ENCODE measurements at places on chromosomes 6 and 20.

DNA sequence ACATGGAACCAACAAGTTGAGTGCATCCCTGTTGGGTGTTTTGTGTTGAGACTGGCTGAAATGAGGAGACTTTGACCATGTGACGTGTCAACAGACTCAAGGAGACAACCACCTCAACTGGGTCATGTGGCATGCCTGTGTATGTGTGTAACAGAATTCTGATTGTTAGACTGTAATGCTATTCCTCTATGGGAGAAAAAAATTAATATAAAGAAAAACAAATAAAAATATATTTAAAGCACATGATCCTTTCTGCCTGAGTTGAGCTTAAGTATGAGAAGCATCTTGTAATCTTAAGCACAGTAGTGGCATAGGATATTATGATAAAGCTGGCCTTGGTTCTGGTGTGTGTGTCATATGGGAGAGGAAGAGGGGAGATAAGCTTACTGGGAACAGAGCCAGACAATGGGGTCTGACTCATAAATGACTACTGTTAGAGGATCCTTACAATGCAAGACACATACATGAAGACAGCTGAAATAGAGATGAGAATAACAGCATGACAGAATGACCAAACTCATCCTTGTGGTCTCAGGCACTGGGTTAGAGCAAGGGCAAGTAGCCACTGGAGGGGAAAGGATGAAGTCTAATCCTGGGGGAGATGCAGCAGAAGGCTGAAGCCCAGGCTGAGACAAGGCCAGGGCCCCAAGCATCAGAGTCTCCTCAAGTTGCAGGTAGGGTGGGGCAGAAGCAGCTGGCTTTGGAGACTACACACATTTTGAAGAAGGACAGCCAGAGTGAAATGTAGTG lies 9.2 kb downstream of the TP53INP2 start:
- peak; percentile 38 for ATAC-seq

- ATAC-seq, result no peak
These were observed 10.5 kb downstream of the C6orf118 start for GRCh38 chr6:165298875-165299274.

DNA sequence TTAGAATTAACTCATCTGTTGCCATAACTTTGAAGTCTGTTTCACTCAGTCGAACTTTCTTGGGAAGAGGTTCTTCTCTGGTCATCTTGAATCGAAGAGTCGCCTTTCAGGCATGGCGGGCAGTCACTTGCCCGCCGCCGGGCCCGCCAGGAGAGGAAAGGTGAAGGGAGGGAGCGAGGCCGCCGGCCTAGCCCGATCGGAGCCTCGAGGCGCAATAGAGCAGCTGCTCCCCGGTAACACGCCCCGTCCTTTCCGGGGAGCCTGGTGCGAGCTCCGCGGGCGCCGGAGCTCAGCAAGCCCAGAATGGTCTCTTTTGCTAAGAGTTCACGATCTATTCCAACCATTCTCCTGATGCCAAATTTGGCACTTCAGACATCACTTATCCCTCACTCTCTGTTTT lies 591.8 kb downstream of the TFAP2B start:
- no peak for ATAC-seq

GRCh38 chr20:14568701-14569100 lies 231.3 kb upstream of the FLRT3 start:
- ATAC-seq, result no peak

GRCh38 chr20:1622450-1622849 lies 2.6 kb upstream of the SIRPB1 start:
- no peak for ATAC-seq

- no peak for ATAC-seq
These were observed 112.0 kb downstream of the CDK19 start for GRCh38 chr6:110703010-110703905.

- ATAC-seq, result no peak
These were observed 16.8 kb upstream of the TAAR1 start for GRCh38 chr6:132675749-132676148.

GRCh38 chr6:56551409-56552120 lies 91.1 kb downstream of the DST start:
- no peak for ATAC-seq

- ATAC-seq, result peak; percentile 60
These were observed 55.0 kb downstream of the TRIM38 start for GRCh38 chr6:26017632-26017966.

GRCh38 chr6:27553123-27553904 lies 80.4 kb upstream of the ZNF184 start:
- ATAC-seq, result peak; percentile 34

- ATAC-seq, result no peak
These were observed 49.3 kb downstream of the PRR18 start for GRCh38 chr6:166258854-166259276.

DNA sequence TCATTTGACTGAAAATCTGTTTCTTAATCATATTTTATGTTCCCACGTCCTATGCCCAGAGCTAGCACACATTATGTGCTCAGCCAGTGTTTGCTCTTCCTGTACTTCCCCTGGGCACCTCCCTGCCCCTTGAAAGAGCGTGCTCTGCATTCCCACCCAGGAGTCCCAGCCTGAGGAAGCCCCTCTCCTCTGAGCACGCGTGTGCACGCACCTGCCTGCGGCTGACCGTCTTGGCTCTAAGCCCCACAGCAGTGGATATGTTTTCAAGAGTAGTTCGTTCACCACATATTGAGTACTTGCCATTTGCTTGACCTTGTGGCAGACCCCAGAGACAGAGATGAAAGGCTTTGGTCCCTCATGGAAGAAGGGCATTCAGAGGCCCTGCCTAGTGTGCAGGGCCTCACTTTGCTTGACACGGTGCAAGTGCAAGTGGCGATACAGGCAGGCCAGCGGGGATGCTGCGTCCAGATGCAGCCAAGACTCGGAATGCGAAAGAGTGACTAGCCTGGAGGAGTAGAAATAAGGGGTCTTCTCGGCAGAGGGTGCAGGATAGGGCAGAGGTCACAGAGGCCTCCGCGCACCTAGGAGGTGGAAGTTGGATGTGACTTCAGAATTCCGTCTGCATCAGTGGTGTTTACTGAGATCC lies 14.1 kb downstream of the SYNDIG1 start:
- no peak for ATAC-seq

- no peak for ATAC-seq
These were observed 68.1 kb upstream of the MAFB start for GRCh38 chr20:40757087-40757486.

DNA sequence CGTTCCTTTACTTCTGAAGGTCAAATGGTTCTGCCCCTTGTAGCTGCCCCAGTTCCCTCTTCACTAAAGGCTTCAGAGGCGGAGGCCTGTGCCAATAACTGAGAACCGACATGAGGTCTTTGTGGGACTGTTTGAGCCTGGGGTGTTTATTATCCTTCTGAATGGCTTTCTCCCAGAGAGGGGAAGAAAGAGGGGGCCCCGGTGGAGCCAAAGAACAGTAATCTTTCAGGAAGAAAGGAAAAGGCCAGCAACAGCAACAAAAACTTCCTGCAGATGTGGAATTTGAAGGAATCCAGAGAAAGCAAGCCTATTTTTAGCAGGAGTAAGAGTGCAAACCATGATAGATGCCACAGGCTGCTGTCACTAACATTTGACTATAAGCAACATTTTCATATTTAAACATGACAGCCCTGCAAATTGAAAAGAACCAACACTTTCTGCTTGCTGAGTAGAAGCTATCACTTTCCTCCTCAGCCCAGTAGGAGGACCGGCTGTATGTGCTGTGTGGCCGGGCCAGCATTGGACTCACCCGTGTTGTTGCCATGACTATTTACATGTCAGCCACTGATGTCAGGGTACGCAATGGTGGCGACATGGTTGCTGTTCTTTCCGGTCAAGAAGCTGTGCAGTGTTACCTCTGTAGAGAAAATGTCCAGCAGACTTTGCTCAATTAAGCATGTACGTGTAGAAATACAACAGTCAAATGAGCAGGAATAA lies 121.3 kb downstream of the SOBP start:
- ATAC-seq, result no peak

DNA sequence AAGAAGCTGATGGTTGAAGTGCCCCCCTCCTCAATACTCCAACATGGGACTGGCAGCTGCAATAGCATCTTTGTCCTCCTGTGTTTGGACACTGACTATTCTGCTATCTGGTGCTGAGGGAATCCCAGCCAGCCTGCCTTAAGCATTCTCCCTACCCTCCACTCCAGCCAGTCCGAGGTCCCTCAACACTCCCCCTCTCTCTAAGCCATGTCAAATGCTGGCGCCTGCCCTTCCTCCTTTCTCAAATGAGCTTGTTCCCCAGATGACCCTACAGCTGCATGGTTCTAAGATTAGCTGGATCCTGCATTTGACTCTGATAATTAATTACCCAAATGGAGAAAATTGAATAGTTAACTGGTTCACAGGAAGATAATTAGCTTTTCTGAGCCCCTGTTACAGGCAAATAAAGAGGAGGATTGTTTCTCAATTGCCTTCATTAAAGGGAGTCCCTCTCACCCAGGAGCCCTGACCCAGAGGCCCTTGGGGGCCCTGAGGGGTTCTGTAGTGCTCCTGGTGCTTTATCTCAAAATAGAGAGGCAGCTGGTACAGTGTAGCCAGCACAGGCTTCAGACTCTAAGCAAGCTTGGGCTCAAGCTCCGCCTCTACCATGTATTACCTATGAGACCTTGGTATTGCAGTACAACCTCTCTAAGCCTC lies 37.9 kb upstream of the CHD6 start:
- no peak for ATAC-seq

DNA sequence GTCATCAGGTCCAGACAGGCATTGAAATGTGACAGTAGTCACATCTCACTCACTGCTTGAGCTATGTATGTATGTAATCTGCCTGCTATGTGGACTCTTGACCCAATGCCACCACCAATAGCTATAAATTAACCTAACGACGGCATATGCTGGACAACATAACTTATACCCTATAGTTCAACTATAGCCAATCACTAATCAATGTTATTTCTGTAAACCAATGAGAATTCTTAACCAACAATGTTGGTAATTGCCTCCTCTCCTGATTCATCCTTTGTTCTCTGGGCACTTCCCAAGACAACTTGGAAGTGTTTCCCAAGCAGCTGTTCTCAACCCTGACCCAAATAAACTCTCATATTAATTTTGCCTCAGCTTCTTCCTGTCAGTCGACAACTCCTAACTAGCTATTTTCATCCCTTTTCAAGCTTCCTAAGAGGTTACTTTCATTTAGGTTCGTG lies 24.1 kb upstream of the SERPINB1 start:
- ATAC-seq, result no peak

- ATAC-seq, result no peak
These were observed 224.3 kb upstream of the SLC35B3 start for GRCh38 chr6:8659404-8660189.

- ATAC-seq, result no peak
These were observed 60.8 kb downstream of the OGFRL1 start for GRCh38 chr6:71349395-71349794.

DNA sequence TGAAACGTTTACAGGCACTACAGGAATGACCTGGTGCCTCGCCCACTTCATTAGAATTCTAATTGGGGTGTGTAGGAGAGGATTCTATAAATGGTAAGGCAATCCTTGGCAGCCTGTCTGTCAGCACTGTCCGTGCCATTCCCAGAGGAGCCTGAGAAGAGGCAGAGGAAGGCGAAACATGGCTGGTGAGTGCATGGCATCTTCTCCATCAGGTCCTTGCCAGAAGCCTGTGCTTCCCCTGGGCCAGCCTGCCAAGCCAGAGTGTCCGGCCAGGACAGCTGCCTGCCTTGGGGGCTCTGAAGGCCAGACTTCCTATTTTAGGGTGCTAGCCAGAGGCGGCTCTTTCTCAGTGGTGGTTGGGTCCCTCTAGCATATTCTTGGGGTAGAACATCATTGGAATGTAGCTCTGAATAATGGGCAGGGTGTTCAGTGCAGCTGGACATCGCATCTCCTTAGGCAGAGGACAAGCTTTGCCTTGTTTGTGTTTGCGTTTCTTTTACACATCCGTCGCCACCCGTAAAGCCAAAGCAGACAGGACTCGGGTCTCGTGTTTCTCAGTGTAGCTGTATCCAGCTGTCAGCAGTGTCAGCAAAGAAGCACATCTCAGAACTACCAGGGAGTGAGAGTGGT lies at the start of gene TGM3:
TGM3 (plus strand) TSS at position 116 of the 630 bp plus-strand sequence; CDS start at position 179, 63 bp downstream.
- peak; percentile 59 for ATAC-seq

GRCh38 chr6:84809455-84809854 lies 45.1 kb upstream of the TBX18 start:
- no peak for ATAC-seq

DNA sequence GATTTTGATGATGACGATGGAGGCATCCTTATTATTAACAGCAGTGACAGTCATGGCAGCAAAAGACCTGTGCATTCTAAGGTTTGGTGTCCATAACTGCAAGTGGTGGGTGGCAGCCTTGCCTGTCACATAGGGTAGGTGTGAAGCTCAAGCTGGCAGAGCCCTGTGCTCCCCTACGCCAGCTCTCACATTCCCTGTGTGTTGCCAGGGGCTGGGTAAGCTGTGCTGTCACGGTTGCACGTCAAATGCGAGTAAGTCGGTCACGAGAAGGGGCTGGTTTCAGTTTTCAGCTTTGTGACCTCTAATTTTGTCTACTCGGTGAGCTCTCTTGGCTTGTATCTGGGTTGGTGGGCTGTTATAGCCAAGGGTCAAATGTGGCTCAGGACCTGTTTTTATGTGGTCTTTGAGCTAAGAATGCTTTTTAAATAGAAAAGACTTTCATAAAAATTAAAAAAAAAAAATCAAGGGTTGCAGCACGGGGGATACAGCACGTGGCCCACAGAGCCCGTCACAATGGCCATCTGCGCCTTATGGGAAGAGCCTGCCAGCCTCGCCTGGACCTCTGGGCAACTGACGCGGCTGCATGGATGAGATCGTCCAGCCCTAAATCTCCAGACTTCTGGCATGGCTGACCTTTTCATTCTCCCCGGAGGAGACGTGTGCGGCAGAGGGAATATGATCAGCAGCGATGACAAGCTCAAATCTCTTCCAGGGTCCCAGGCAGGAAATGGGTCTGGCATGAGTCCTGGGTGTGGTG lies 148.5 kb downstream of the PHACTR3 start:
- no peak for ATAC-seq
